ENCODE measurements at places on chromosomes 11 and 22.

DNA sequence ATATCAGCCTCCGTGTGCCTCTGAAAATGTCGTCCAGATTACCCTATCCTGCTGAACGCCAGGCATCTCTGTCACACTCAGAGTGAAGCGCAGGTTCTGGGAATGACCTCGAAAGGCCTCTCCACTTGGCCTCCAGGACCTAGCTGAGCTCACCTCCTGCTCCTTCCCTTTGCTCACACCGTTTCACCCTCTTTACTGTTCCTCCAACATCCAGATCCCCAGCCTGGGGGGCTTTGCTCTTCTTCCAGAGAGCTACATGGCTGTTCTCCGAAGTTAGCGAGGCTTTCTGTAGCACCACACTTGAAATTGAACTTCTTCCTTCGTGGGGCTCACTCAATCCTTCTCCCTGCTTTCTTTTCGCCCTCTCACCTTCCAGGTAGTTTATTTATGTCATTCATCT lies 27.9 kb downstream of the GLB1L2 start:
- no peak for DNase-seq

DNA sequence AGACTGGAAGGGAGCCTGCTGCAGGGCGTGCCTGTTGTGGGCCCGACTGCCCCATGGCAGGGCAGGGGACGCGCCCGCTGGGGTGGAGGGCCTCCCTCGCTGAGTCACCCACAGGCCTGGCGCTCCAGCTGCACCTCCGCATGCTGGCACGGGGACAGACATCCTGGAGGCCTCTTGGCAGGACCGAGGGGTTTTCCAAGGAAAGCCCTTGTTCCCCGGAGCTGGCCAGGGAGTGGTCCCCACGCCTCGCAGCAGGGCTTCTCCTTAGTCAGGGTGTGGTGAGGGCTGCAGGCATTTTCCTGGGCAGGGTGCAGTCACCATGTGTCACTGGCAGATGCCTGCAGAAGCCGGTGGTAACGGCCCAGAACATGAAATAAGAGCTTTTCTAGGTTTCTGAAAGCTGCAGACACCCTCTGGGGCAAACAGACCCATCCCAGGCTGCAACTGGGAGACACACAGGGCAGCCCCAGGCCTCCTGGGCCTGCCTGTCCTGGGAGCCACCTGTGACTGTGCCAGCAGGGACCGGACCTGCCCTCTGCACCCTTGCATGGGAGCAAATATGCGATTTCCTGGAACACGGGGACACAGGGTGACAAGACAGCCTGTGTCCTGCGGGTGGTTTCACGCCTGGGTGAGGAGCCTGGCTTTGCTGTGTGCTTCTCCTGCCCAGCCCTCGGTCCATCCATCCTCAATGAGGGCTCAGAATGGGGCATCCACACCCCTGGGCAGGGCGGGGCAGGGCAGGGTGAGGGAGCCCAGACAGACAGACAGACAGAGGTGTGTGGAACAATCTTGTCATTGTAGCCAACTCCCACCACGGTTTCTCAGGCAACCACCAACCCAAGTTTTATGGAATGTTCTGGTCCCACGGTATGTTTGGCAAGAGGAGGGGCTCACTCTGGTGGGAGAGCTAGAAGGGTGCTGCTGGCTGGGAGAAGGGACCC lies 43.2 kb upstream of the FADD start:
- no peak for DNase-seq

- DNase-seq = no peak
These were observed 13.7 kb upstream of the CSNK2A3 start for GRCh38 chr11:11366793-11367192.

GRCh38 chr11:69006816-69007215 lies 6.2 kb downstream of the MRGPRF start:
- no peak for DNase-seq

All from activated CD4-positive, alpha-beta memory T cell treated with anti-CD3 and anti-CD28 coated beads, Interleukin-2, amount 10 ng/mL, durations not matched to agents 7 days and 5 days (primary cell).